SHP77 treated with DMSO at 0.1 percent for 48 hours (cell line): ENCODE measurements at places on chromosomes 7 and 10.

- peak; percentile 83 for DNase-seq
Observed at GRCh38 chr10:21518149-21518640, 7.3 kb downstream of the SKIDA1 start.

DNA sequence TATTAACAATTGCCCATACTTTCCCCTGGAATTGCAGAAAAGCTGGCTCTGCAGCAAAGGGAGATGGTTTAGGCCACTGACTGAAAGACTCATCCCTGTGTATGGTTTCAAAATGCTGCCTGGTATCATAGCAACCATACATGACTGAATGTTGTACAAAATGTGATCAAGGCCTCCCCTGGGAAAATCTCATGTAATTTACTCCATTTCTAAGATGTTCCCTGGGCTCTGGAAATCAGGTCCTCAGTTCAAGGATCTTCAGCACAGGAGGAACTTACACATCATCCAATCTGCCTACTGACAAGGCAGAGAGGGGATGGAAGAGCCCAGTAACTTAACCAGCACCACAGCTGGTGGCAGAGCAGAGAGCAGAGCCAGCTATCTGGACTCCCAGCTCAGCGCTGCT, 111.8 kb downstream of the JAZF1 start:
- no peak for DNase-seq

DNA sequence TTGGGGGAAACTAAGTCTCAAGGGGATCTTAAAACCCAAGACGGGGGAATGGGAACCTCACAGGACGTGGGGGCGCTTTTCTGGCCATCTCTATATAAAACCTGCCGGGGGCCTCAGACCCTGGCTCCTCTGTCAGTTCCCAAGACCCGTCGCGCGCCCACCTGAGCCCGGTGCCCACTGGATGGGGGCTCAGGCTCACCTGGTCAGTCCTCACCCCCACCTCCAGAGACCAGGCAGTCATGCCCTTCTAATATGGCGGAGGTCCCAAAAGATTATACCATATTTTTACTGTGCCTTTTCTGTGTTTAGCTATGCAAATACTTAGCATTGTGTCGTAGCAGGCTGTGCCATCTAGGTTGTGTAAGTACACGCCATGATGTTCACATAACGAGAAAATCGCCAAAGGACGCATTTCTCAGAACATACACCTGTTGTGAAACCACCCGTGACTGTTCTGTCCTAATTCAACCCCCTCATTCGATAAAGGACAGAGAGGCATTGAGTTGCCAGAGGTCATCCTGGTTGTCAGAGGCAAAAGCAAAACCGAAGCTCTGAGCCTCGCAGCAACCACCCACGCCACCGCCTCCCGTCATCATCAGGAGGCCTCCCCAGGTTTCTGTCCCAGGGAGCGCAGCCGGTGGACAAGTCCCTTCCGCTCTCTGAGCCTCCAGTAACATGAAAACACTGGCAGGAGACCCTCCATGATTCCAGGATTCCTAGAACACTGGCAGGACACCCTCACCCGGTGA, 28.9 kb downstream of the OAT start:
- no peak for DNase-seq

DNA sequence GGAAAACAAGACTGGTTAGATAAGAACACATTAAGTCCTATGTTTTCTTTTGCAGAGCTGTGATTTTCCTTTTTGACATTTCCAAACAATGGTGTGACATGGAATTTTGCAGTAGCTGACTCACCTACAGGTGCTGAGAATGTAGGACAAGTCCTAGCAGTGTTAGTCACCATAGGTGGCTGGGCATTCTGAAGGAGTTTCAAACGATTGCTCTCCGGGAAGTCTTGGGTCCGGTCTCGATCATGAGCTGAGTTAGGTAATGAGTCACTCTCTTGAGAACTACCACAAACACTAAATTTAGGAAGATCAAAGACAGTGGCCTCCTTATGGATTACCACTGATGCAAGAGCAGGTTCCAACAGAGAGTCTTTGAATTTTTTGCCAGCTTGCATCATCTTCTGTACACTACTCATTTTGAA, 3.6 kb downstream of the FIGNL1 start:
- DNase-seq: no peak

DNA sequence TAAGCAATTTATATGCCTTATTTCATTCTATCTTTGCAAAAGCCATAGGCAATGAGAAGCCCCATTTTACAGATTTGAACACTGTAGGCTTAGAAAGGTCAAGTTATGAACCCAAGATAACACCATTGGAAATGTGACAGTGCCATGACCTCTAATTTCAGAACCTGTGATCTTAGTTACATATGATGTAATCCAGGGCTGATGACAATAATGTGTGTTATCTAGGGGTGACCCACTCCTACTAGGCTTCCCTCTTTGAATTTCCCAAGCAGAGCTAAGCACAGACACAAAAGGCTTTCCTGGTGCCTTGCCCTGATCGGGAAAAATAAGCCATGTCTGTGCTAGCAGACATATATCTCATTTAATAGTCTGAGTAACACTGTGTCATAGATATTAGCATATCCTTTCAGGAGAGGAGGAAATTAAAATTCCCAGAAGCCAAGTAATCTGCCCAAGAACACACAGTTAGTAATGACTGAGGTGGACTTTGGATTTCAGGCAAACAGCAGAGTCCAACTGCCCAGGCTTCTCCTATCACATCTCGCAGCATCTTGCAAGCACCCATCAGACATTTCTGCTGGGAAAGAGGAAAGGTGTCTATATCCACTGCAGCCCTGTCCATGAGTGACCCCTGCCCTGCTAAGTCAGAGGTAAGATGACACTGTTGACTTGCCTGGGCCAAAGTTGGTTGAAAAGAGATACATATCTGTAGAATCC, 2.8 kb upstream of the TECTB start:
- DNase-seq: no peak

DNA sequence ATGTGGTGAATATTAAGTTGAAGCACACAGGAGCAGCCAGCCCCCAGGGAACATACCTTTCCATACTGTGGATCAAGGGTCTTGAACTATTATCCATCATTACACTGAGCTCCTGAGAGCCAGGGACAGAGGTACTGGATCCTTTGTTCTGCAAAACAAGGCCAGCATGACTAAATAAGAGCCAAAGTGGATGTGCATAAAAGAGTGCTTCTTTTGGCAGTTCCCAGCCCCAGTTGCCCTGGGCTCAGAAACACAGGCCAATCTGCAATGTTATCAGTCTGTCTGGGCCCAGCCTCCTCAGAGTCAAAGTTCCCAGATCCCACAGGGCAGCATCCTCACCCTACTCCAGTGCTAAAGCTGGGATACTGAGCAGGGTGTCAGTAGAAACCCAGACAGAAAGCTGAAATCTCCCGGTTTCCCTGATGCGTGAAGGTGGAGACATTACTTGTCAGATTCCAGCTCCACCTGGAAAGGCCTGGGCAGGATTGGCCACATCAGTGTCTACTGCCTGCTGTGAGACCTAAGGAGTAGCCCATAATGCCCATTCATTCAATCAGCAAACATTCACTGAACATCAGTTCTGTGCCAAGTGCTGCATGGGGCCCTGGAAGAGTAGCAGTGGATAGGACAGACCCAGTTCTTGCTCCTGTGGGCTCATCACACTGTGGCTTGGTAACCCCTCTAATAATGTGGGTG, 342.7 kb downstream of the CXCL12 start:
- no peak for DNase-seq

GRCh38 chr7:1817061-1817712, 147.1 kb downstream of the ELFN1 start:
- DNase-seq: no peak
